DMS153 (cell line): ENCODE measurements at places on chromosomes 16 and 17.

DNA sequence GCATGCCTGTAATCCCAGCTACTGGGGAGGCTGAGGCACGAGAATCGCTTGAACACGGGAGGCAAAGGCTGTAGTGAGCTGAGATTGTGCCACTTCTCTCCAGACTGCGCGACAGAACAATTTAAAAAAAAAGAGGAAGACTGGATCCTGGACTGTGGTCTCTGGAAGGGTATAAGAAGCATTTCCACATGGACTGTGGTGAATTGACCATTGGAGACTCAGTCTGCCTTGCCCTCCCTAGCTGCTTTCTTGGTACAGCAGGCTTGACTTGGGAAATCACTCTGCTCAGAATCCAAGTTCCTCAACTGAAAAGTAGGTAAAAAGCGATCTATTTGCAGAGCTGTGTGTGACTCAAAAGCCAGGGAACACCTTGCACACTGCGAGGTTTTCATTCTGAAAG, 1.0 kb upstream of the MGRN1 start:
- DNase-seq = no peak

GRCh38 chr17:50055426-50056216, at the start of gene ITGA3:
Gene ITGA3 (plus strand): TSS chr17:50056110. CDS start chr17:50056440, 330 bp downstream.
- peak; percentile 85 for DNase-seq

- no peak for DNase-seq
Observed at GRCh38 chr17:38713456-38714075, 8.5 kb downstream of the MLLT6 start.

- DNase-seq = no peak
Observed at GRCh38 chr17:76833034-76833644, 35.1 kb upstream of the MGAT5B start.

GRCh38 chr16:8511464-8511863, 78.8 kb downstream of the TMEM114 start:
- DNase-seq = no peak

DNA sequence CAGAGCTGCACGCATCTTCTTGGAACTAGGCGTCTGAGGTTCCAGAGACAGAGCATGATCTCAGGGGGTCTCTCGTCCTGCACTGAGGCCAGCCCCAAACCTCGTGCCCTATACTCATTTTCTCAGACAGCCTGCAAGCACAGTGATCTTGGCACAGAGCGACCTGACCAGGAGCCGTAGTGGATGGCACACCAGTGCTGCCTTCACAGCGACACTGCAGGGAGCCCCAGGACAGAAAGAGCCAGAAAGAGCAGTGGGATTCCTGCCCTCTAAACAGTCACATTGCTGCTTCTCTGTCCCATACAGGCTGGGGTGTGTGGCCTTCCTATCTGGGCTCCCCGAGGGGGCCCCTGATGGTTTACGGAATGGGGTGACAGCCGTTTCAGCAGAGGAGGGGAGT, 131.0 kb downstream of the RBFOX3 start:
- DNase-seq = no peak

- no peak for DNase-seq
Observed at GRCh38 chr17:57586742-57587141, 158.4 kb downstream of the CCDC182 start.

DNA sequence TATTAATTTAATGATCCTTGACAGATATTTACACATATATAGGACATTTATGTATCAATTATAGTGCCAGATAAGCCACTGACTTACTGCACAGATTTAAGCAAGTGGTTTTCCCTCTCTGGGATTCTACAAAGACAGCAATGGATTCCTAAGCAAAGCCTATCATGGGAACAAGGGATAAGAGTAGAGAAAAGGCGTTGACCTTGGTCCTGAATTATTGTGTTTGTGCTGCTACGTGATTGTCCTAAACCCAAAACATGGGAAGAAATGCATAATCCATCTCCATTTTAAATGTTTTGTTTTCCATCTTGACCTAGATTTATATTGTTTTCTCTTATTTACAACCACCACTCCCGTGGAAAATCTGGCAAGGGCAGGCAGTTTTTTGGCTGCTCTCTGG, 14.0 kb downstream of the SLFN11 start:
- DNase-seq = no peak

- no peak for DNase-seq
Observed at GRCh38 chr16:73385696-73386095, 337.8 kb upstream of the ZFHX3 start.

DNA sequence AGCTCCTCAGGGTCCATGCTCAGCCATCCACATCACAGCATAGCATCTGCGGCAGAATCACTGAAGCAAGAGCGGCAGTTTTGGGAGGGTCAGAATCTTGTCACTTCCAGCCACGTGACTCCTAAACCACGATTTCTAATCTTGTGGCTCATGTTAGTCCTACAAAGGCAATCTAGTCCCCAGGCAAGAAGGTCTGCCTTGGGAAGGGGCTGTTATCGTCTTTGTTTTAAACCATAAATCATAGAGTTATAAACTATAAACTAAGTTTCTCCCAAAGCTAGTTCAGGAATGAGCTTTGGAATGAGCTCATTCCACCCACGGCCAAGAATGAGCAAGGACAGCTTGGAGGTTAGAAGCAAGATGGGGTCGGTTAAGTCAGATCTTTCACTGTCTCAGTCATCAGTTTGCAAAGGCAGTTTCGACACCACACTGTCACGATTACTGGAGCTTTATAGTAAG, 20.8 kb upstream of the DNAH17 start:
- DNase-seq = no peak

DNA sequence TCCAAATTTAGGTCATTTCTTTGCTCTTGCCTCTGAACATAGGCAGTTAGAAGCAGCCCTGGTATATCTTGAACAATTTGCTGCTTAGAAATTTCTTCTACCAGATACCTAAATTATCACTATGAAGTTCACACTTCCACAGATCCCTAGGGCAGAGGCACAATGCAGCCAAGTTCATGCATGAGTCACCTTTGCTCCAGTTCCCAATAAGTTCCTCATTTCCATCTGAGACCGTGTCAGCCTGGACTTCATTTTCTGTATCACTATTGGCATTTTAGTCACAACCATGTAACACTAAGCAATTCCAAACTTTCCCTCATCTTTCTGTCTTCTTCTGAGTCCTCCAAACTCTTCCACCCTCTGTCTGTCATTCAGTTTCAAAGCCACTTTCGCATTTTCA, 45.0 kb downstream of the KCNJ16 start:
- DNase-seq = no peak

GRCh38 chr16:29694384-29695195, 15.6 kb downstream of the QPRT start:
- DNase-seq = no peak

DNA sequence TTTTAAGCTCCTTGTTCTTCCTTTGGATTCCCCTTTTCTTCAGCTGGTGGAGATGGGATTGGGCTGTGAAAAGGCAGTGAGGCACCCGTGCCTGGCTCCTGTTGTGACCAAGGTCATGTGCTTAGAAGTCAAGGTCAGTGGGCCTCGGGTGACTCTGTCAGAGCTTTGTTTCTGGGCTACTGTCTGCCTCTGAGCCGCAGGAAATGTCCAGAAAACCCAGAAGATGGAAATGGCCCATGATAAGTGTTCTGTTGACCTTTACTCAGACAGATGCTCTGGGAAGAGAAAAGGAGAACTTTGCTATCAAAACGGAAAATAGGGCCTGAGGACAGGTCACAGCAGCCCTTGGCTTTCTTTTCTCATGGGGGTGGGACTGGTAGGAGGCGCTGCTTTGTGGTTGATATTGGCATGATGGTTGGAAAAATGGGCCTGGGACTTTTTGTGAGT, 2.9 kb downstream of the ABCC1 start:
- no peak for DNase-seq

- DNase-seq = no peak
Observed at GRCh38 chr17:1555651-1556471, 6.7 kb downstream of the PITPNA start.

DNA sequence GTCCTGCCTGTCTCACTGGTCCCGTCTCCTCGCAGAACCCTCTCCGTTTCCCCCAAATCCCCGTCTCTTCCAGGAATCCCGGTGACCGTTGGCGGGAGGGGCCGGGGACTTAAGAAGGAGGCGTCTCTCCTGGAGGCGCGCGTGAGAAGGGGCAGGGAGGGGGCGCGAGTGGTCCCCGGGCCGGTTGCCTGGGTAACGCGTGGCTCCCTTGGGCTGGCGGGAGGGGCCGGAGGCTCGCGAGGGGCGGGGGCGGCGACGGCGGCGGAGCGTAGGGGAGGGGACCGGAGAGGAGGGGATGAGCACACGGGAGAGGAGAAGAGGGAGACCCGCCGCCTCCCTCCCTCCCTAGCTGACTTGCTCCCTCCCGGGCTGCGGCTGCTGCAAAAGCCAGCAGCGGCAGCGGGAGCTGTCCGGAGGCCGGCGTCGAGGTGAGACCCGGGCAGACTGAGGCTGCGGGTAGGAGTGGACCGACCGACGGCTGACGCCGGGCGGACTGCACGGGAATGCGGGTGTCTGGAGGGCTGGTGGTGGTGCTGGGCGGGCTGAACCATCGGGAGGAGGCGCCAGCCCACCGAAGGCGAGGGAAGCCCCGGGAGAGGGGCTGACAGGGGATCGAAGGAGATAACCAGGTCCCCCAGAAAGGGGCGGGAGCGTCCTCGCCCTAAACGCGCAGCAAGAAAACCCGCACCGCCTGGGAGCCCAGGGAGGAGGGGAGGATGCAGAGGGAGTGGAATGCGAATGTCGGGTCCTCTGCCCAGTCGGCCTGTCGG, at the start of gene PRRT2:
TSS of gene PRRT2 (plus strand) at position 298 of the 770 bp plus-strand sequence. CDS start 862 bp downstream, outside the sequence.
- DNase-seq = no peak

- no peak for DNase-seq
Observed at GRCh38 chr16:83447560-83447959, 360.2 kb upstream of the HSBP1 start.

GRCh38 chr17:37676115-37676925, 33.1 kb upstream of the DDX52 start:
- DNase-seq = no peak

- DNase-seq = no peak
Observed at GRCh38 chr16:15660203-15660601, 10.2 kb downstream of the NDE1 start.

- no peak for DNase-seq
Observed at GRCh38 chr17:63792055-63792729, 18.2 kb downstream of the DDX42 start.

DNA sequence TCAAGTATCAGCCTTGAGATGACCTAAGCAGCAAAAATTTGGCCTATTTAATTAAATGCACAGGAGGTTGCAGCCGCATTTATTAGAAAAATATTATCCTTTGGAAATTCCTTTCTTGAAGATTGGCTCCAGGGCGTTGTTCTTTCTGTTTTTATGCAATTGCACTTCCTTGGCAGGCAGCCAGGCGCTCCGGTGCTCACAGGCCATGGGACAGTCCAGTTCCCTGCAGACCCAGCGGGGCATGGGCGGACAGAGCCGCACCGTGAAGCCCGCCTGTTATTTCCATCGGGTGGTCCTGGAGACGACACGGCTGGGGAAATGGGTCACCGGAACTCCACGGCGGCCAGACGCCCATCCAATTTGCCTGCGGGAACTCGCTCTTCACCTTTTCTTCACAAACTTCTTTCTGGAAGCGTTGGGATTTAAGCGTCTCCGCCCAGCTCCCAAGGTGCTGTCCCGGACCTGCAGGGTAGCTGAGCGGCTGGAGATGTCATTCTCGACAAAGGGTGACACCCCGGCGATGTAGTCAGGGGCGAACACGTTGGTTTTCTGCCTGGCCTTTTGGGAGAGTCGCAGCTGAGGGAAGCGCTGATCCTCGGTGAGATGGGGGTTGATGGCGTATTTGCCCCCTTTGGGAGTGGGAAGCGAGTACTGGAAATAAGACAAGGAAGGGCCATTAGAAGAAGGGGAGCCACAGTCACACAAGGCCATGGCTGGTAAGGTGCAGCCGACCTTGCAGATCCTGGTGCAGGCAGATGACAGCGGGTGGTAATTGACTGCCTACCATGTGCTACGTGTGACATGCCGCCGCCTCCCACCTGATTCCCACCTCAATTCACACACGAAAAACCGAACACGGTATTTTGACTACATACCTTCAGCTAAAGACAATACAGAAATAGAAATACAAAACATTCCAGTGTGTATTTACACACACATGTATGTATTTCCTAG, 12.5 kb downstream of the NOB1 start:
- DNase-seq = no peak

GRCh38 chr17:61412860-61413660, 13.4 kb downstream of the TBX2 start:
- DNase-seq = no peak

DNA sequence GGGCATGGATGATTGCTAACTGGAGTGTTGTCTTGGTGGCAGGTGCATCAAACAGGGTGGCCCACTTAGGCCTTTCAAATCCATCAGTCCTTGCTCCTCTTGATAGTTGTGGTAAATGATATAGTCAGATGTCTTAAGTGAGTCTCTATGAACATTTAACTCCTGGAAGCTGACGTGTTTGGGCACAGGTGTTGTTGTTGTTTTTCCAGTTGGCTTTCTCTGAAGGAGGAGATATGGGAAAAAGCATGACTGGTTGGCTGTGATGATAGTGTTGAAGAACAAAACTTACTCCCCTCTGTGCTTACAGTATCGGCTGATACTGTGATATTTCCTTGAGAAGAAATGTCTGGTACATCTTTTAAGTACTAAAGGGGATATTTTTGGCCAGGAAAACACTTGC, 18.0 kb downstream of the TNRC6A start:
- DNase-seq = no peak

DNA sequence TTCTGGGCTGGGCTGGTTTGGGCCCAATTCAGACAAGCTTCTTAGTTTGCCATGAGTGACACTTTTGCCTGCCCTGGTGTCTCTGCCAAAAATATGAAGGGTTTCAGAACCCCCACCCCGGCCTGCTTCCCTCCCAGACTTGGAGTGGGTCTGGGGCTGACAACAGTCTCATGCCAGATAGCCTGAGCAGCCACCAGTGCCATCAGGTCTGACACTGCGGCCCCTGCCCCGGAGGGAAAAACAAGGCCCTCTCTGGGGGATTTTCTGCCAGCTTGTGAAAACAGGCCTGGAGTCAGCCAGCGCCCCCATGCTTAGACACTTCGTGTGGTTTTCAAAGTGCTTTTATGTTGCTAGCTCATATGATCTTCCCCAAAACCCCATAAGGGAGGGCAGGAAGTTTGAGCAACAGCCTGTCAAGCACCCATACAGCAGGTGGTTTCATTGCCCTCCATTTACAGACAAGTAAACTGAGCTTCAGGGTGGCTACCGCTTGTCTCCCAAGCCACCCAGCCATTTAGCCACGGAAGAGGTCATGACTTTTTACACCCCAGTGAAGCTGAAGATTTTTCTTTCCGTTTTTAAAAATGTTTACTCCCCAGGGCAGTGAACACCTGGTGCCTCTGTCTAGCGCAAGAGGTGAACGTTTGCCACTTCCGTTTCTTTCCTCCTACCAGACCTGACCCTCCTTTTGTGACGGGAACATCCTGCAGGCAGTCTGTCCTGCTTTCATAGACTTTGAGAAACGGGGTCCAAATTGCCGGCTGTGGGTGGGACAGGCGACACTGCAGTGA, 300.6 kb downstream of the SEC14L1 start:
- peak; percentile 48 for DNase-seq

GRCh38 chr16:52825892-52826291, 226.8 kb downstream of the CHD9NB start:
- no peak for DNase-seq

GRCh38 chr16:81151648-81152310, 55.6 kb upstream of the GCSH start:
- no peak for DNase-seq
